ENCODE measurements at places on chromosomes 11 and 22. TPM values are rescaled to one million over a fixed set of nuclear protein-coding genes. Genes with fewer than 3 reads are reported as not detected.

- H3K27me3 ChIP-seq = no peaks in the 10 kb centered on the region
- H3K36me3 ChIP-seq = no peaks in the 10 kb centered on the region
- H3K4me3 ChIP-seq = no peak overlapping the region
- peaks cover 15% of the 10 kb centered on the region for H3K4me1 ChIP-seq
- peak; percentile 41 for DNase-seq
Observed at GRCh38 chr11:8959546-8960166, 4.6 kb downstream of the TMEM9B start.

DNA sequence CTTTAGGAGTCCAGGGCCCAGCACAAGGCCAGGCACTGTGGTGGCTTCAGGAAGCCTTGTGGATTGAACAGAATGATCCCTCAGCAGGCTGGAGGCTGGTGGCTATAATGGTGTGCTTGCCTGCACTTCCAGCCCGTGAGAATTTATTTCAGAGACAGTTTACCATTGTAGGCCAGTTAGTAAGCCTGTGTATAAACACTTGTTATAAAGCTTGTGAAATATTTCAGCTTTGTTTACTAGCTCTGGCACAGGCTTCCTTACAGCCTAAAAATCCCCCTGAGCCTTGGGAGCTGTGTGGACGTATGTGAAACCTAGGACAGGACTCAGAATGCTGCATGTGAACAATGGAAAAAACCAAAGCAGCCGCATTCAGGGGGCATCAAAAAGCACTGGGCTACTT, 26.6 kb upstream of the ACER3 start:
- H3K36me3 ChIP-seq = no peaks in the 10 kb centered on the region
- H3K27me3 ChIP-seq = peaks cover 6% of the 10 kb centered on the region
- H3K27ac ChIP-seq = no peak overlapping the region
- H3K4me1 ChIP-seq = no peaks in the 10 kb centered on the region

DNA sequence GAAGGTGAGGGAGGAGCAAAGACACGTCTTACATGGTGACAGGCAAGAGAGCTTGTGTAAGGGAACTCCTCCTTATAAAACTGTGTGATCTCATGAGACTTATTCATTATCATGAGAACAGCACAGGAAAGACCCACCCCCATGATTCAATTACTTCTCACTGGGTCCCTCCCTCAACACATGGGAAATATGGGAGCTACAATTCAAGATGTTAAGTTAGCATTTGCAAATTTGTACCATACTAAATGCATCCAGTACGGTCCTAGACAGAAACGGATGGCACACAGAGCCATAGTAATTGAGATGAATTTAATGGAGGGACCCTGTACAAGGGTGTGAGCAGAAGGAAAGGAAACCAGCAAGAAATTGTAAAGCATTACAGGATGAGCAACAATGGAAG, 765.8 kb upstream of the API5 start:
- no peak overlapping the region for H3K27ac ChIP-seq
- H3K4me3 ChIP-seq = no peak overlapping the region
- DNase-seq = no peak
- H3K4me1 ChIP-seq = no peaks in the 10 kb centered on the region
- H3K27me3 ChIP-seq = no peaks in the 10 kb centered on the region
- no peaks in the 10 kb centered on the region for H3K36me3 ChIP-seq

The PPP2R5B gene
- 16.0 TPM for total RNA-seq

DNA sequence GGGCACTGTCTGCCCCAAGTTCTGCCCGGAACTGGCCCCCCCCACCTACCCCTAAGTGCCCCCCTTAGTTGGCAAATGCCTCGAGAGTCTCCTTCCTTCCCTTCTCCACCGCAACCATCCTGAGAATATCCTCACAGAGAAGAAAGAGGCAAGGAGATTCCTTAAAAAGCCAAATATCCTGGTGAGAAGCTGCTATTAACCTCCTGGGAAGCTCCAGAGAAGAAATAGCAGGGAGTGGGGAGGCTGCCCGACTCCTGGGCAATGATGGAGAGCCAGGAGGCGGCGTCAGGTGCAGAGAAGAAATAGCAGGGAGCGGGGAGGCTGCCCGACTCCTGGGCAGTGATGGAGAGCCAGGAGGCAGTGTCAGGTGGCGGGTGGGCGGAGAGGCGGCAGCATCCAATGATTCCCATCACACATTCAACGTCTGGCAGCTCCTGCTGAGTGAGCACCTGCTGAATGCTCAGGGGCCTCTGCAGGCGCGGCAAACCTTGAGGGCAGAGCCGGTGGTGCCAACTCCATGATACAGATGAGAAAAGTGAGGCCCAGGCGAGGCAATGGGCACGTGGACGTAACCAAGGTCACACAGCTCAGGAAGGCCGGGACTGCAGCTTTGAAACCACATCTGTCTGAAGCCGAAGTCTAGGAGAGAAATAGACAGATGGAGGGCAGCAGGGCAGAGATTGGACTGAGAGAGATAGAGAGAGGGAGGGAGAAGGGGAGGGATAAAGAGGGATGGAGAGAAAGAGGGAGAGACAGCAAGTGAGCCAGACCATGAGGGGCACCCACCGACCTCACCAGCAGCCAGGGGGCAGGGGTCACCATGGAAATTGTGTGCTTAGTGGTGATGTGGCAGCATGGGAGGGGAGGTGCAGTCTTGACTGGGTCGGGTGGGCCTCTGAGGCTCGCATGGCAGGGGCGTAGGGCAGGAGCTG, 58.3 kb downstream of the CYTH4 start:
- peaks cover 4% of the 10 kb centered on the region for H3K4me1 ChIP-seq
- DNase-seq = no peak
- no peak overlapping the region for H3K27ac ChIP-seq
- no peaks in the 10 kb centered on the region for H3K36me3 ChIP-seq
- no peak overlapping the region for H3K4me3 ChIP-seq
- H3K27me3 ChIP-seq = peaks cover 8% of the 10 kb centered on the region

- H3K36me3 ChIP-seq = no peaks in the 10 kb centered on the region
- peaks cover 79% of the 10 kb centered on the region for H3K4me1 ChIP-seq
- peak overlapping the region; percentile 40 for H3K4me3 ChIP-seq
- H3K27me3 ChIP-seq = no peaks in the 10 kb centered on the region
- DNase-seq = no peak
- peak overlapping the region; percentile 63 for H3K27ac ChIP-seq
Observed at GRCh38 chr22:19114984-19115552, 7.1 kb downstream of the DGCR2 start.

DNA sequence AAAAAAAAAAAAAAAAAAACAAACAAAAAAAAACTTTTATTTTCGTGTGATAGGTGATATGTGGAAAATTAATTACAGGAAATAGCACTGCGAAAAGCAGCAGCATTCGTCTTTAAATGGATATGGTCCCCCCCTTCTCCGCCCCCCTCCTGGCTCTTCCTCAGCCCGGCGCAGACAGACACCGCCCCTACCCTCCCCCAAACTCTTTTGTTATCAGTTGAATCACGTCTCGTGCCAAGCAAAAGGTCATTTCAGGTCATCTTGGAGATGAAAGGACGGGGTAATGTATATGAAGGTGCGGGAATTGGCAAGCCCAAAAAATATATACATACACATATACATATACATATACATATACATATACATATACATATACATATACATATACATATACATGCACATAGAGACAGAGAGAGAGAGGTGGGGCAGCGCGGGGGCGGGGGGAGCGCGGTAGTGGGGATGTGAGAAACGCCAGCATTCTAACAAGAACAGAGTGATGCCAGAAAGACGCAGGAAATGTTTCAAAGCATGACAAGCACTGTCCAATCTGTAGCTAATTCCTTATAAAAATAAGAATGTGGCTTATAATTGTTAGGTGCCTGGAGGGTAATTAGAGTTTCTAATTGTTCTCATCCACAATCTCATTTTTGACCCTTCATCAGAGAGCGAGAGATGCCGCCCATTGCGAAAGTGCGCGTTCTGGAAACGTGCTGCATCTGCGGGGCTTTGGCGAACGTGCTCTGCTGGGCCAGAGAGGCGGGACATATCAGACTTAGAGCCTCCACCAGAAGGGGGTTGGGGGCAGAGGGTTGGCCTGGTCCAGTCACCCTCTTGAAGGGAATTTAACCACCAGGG, 214.5 kb upstream of the UBASH3B start:
- H3K27me3 ChIP-seq = peaks cover 26% of the 10 kb centered on the region
- DNase-seq = no peak
- H3K36me3 ChIP-seq = no peaks in the 10 kb centered on the region
- no peak overlapping the region for H3K4me3 ChIP-seq

GRCh38 chr11:31499576-31500178, 9.7 kb downstream of the IMMP1L start:
- H3K27me3 ChIP-seq = no peaks in the 10 kb centered on the region
- H3K36me3 ChIP-seq = peaks cover 53% of the 10 kb centered on the region
- H3K4me1 ChIP-seq = peaks cover 9% of the 10 kb centered on the region
- H3K4me3 ChIP-seq = no peak overlapping the region

The SLC5A4 gene
- total RNA-seq = not detected

The OR52H1 gene
- not detected for total RNA-seq

DNA sequence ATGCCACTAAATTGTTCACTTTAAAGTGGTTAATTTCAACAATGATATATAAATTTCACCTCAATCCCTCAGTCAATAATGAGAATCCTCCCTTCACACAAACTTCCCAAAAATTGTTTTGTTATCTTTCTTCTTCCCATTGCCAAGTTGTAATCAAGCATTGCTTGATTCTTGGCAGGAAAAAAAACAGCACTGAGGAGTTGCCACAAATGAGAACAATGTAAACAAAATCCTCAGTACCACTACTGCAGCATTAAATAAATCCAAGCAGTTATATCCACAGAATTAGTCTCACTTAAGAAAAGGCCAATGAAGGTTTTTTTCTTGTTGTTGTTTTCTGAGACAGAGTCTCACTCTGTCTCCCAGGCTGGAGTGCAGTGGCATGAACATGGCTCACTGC, 38.2 kb downstream of the FAM168A start:
- peaks cover 1% of the 10 kb centered on the region for H3K4me1 ChIP-seq
- DNase-seq = no peak
- H3K27ac ChIP-seq = no peak overlapping the region
- peaks cover 19% of the 10 kb centered on the region for H3K36me3 ChIP-seq
- no peak overlapping the region for H3K4me3 ChIP-seq

DNA sequence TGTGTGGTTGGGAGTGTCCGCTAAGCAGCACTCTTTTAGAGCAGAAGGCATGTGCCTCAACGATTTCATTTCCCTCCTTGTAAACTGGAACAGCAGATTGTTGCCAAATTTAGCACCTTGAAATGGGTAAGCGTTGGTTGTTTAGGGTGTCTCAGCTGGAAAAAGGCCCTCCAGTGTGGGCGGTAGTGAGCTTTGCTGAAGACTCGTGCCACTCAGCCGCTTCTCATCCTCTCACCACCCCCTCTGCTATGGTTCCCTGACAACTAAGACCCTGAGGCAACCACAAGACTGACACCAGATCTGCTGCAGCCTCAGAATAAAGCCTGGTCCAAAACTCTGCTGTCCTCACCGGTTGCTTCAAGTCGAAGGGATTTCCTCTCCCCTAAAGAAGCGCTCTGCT, 9.9 kb upstream of the FERMT3 start:
- H3K27me3 ChIP-seq = no peaks in the 10 kb centered on the region
- DNase-seq = no peak
- H3K4me1 ChIP-seq = peaks cover 13% of the 10 kb centered on the region
- no peak overlapping the region for H3K4me3 ChIP-seq
- H3K27ac ChIP-seq = no peak overlapping the region
- peaks cover 95% of the 10 kb centered on the region for H3K36me3 ChIP-seq
